Kidney epithelial cell (primary cell): ENCODE measurements at places on chromosomes 13 and 19. TPM values are rescaled to one million over a fixed set of nuclear protein-coding genes. Genes with fewer than 3 reads are reported as not detected.

DNA sequence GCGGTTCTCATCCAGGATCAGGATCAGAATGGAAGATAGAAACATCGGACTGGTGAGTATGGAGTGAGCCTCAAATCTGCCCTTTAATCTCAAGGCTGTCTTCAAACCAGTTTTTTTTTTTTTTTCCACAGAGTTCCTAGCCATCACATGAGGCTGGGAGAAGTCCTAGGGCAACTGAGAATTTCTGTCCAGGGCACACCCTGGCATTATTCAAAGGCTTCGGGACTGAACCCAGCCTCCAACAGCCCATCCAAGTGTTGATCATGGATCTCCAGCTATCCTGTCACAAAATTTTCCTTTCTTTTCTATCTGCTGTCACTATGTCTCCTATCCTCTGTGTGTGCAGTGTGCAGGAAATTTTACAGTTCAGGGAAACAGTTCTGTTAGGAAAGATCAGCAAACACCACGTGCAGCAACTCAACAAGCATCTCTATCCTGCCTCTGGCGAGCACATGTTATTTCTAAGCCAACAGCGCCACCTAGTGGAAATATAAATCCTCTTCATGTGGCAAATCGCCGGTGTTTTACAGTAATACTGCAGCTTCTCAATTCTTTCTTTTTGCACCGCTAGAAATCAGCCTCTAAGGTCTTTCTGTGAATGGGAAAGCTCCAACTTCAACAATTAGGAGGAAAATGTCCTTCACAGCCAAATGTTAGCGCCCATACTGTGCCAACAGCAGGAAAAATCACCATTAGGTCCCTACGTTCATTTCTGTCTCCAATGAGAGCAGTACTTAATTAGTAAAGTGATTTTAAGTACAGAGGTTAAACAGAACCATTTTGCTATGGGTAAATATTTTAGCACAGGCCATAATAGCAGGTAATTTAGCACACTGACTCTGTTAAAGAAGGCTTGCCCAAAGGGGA, 21.4 kb upstream of the ZNF181 start:
- DNase-seq = no peak

Gene GSX1
- total RNA-seq = not detected in 2 replicates

Gene FFAR2
- not detected in 2 replicates for total RNA-seq

DNA sequence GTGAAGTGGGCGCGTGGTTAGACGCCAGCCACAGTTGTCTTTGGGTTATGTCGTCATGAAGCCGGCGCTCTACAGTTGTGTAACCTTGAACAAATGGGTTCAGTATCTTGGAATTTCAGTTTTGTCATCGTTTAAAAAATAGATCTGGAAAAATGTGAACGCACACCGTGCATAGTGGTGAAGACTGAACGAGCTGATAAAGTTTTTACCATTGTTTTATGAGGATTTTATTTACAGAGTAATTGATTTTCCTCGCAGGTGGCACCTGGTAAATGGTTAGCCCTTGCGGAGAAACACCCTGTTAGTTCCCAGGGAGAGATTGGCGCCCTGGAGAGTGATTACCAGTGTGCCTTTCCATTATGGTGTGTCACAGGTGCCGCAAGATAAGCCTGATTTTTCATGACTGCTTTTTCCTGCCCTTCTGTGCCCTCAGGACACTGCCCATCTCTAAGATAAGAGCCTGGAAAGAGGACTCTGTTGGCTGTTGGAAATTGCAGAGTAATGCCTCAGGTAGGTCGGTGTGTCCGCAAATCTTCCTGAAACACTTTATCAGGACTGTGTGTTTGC, 577 bp downstream of the ZNF181 start:
- DNase-seq = peak; percentile 48

Gene TMEM259
- 204 and 221 TPM in 2 replicates for total RNA-seq

GRCh38 chr19:1765232-1765903, 12.1 kb downstream of the ONECUT3 start:
- DNase-seq = no peak

Gene CLIP3
- 4.6 and 4.7 TPM in 2 replicates for total RNA-seq

Gene PCDH17
- 0.21 and 0.25 TPM in 2 replicates for total RNA-seq

Gene RYR1
- total RNA-seq = 0.07 and 0.17 TPM in 2 replicates

- no peak for DNase-seq
Measured at GRCh38 chr19:30023330-30023729, 81.3 kb downstream of the URI1 start.

GRCh38 chr19:46269101-46269500, 27.7 kb upstream of the HIF3A start:
- no peak for DNase-seq

Gene PTPRH
- total RNA-seq = 0.55 and 2.1 TPM in 2 replicates

GRCh38 chr13:89322466-89322865, 1651.3 kb downstream of the SLITRK5 start:
- no peak for DNase-seq

GRCh38 chr19:41588497-41589209, 12.7 kb downstream of the CEACAM21 start:
- peak; percentile 5 for DNase-seq

DNA sequence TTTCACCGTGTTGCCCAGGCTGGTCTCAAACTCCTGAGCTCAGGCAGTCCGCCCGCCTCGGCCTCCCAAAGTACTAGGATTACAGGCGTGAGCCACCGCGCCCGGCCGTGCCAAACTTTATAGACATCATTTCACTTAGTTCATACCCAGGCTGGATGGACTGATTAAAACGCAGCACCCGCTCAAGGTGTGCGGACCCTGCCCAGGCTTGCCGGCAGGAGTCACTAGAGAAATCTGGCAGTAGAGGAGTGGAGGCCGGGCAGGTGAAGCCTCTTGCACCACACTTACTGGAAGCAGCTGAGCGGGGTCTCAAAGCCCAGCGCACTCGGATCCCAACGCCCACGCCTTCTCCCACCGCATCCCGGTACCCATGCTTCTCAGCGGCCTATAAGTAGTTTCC, 11.4 kb downstream of the PTGIR start:
- no peak for DNase-seq
